ENCODE measurements at places on chromosomes 1 and 21. TPM values are rescaled to one million over a fixed set of nuclear protein-coding genes. Genes with fewer than 3 reads are reported as not detected.

Gene PLEKHN1
- total RNA-seq: not detected

Gene TMEM269
- not detected for total RNA-seq

Gene TFB2M
- total RNA-seq: 9.6 TPM

DNA sequence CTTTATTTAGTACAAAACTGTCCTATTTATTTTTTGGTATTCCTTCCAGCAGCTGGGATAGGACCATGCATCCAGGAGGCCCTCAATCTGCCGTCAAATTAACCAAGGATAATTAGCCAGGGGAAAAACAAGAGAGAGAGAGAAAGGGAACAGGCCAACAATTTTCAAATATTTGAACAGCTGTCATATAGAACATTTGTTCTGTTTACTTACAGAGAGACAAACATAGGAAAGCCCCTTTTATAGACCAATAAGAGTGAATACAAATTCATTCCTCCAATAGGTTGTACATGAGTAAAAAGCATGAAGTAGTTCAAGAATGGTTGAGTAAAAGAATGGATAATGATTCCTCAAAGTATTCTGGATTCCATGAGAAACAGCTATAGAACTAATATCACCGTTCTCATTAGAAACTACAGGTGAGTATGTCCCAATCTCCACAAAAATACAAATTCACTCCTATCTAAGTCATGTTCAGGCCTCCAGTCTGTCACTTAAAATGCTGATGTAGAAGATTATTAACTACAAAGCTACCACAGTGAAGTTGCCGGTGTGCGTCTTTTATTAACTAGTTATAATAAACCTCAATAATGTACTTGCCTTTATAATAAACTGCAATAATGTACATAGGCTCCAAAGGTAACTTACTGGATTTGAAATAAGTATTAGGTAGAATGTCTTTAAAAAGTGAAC lies 64.8 kb upstream of the GNG4 start:
- DNase-seq: no peak

GRCh38 chr1:1437033-1437903 lies 1.8 kb downstream of the VWA1 start:
- DNase-seq: no peak

DNA sequence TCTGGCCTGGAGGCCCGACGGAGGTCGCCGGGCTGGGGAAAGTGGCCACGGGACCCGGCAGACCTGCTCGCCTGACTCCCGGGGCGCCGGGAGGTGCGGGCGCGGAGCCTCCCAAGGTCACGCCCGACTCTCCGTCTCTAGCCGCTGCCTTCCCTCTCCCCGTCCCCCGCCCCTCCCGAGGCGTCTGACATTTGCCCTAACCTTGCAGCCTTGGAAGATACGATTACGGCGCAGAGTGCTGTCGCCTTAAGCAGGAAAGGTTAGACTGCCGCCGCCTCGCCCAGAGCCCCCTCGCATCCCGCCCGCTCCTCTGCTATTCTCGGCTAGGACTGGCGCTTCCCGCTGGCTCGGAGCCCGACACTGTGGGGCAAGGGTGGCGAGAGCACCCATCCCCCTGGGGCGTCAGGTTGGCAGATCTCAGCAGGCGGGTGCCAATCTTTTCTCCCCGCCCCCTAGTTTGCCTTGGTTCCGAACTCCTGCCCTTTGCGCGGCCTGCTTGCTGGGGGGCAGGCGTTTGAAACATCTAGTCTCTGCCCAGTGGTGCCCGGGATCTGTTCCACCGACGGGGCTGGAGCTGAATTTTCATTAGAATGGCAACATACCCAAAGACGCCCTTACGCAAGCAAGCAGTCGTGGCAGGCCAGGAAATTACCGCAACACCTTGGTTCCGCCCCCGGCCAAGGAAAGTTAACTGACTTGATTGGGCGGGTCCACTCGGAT lies 835 bp downstream of the PGM1 start:
- peak; percentile 91 for DNase-seq

- no peak for DNase-seq
Observed at GRCh38 chr1:38337711-38338110, 291.1 kb upstream of the POU3F1 start.

Data from cardiac septum (tissue), 1 donor.